ENCODE measurements at places on chromosomes 6 and 20. TPM values are rescaled to one million over a fixed set of nuclear protein-coding genes. Genes with fewer than 3 reads are reported as not detected.

Gene SLC35B3
- total RNA-seq, result 14.1 TPM

Gene GFRAL
- total RNA-seq, result not detected

Gene CST5
- not detected for total RNA-seq

Gene FAM162B
- 9.7 TPM for total RNA-seq

Gene GSTA3
- total RNA-seq, result not detected

Gene ANKRD66
- not detected for total RNA-seq

Gene VARS2
- 14.0 TPM for total RNA-seq

Gene ADAM33
- total RNA-seq, result 28.5 TPM

Gene HBS1L
- 44.3 TPM for total RNA-seq

Gene SRSF12
- not detected for total RNA-seq

Gene PRND
- total RNA-seq, result not detected

- DNase-seq, result no peak
Measured at GRCh38 chr6:14502551-14502950, 385.0 kb downstream of the CD83 start.

DNA sequence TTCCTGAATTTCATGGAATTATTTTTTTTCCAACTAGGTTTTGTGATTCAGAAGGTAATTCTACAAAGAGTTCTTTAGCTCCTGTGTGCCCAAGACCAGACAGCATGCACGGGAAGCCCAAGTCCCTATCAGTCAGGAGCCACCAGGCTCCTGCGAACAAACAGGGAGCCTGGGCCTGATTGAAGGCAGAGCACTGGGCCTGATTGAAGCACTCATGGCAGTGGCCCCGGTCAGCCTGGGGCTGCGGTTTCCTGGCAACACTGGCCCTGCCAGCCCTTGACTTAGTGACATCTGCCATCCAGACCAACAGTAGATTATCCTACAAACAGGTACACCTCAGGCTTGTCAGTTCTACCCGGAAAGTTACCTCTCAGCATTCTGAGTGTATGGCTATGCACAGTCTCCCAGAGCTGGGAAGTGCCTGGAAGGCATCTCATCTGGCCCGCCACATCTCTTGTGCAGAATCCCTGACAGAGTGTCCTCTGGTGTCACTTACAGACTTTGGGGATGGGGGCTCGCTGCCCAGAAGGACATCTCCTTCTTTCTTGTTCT is 133.8 kb downstream of the VEGFA start:
- no peak for DNase-seq

DNA sequence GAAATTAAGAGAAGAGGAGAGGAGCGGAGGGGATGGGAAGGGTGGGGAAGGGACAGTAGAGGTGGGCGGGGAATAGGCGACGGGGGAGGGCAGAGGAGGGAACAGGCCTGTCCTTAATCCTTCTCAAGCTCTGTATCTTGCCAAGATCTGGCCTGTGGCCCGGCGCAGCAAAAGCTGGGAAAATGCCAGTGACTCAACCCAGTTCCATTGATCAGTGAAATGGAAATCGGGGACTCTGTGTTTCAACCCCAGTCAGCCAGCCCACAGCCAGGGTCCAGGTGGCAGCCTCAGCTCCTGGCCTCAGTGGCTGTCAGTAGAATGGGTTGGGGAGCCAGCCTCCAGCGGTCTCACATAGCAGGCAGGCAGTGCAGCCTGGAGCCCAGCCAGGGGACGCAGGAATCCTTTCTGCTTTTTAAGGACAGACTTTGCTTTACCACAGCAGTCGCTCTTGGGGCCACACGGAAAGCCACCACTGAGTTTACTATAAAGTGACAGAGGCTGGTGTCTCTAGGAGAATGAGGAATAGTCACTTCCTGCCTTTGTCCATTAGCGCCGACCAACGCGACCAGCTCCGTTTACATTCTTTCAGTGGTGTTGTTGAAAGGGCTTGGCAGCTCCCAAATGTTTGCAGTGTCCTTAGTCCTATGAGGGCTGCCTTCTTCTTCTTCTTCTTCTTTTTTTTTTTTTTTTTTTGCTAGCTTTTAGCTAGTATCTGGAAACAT is 128.0 kb downstream of the RIN2 start:
- no peak for DNase-seq

GRCh38 chr6:55011034-55011433 is 163.3 kb upstream of the HCRTR2 start:
- DNase-seq, result no peak

DNA sequence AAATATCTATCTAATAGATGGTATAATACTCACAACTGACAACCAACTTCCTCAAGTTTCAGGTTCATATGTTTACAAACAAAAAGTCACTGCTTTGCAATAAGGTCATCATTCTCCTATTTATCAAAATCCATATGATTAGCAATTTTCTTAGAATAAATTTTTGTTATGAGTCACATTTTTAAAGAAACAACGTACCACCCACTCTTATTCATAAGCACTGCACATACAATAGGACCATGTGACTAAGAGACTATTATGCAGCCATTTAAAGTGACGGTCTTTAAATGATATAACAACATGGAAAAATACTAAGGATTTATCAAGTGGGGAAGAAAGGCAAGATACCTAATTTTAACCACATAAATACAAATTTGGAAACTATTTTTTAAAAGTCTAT is 40.0 kb downstream of the REPS1 start:
- no peak for DNase-seq

DNA sequence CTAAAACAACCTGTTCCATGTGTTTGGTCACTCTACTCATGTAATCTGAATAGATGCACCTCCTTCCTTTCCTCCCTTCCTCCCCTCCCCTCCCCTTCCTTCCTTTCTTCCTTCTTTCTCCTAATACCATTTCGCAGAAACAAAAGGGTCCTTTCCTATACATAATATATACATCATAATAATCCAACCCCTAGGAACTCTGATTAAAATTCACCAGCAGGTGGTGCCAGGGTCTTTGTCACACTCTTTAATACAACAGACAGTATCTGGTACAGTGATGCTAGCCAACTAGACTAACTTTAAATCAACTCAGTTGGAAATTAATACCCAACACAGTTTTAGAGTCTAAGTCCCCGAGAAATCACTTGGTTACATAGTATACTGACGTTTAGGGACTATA is 181.2 kb upstream of the SHLD1 start:
- DNase-seq, result no peak

DNA sequence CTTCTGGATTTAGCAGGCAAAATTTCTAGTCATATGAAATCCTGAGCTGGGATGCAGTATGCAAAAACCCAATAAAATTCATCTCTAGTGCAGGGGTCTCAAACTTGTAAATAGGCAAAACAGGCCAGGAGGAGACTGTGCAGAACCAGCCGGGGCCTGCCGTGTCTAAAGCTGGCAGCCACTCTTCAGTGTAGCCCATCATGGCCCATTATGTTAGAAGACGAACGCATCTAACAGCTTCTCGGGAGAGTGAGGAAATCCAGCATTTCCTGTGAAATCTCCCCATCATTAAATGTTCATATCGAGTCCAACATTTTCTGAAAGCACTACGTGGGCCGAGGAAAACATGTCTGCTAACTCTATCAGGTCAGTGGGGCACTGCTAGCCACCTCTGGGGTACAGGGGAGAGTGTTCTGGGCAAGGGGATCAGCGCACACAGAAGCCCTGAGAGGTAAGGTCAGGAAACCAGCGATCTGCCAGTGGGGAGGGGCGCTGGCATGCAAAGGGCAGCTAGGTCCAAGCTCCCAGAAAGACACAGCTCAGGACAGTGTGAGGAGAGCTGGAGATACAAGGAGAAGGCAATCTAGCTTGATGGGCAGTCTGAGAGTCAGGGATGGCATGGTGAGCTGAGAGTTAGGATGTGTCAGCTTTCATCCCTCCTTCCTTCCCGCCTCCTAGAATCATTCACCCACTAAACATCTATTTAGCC is 144.2 kb downstream of the PREX1 start:
- DNase-seq, result no peak

GRCh38 chr6:21198032-21198640 is 395.4 kb upstream of the SOX4 start:
- DNase-seq, result no peak

GRCh38 chr6:85016726-85017125 is 252.3 kb upstream of the TBX18 start:
- no peak for DNase-seq

GRCh38 chr6:10414756-10415616 is at the start of gene TFAP2A:
Gene TFAP2A (minus strand): TSS chr6:10415074. CDS start chr6:10414991, 83 bp downstream.
- DNase-seq, result no peak

DNA sequence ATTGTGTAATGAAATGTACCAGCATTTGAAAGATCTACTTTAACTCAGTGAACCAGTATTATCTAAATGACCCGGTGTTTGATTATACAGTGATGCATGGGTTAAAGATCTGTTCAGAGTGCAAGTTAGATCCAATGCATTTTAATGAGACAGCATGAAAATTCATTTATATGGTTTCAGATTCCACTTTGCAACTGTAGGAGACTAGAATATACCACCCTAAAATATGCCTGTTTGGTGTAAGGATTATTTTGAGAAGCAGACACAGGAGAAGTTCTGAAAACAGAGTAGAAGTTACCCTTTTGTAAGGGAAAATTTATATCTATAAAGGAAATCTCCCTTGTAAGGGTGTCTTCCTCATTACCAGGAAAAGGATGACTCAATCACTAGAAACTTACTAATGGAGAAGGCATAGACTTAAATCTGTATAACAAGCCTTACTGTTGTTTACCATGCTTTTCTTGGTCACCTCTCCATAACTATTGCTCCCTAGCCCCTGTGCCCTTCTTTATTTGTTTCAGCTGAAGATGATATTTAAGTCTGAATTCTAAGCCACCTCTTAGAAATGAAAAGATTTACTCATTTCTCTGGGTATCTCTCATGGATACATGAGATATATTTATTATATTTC is 105.4 kb downstream of the NCOA3 start:
- DNase-seq, result no peak

- DNase-seq, result no peak
Measured at GRCh38 chr20:400454-401275, 7.4 kb upstream of the RBCK1 start.

- DNase-seq, result no peak
Measured at GRCh38 chr6:106973836-106974335, 643 bp downstream of the CD24 start.

DNA sequence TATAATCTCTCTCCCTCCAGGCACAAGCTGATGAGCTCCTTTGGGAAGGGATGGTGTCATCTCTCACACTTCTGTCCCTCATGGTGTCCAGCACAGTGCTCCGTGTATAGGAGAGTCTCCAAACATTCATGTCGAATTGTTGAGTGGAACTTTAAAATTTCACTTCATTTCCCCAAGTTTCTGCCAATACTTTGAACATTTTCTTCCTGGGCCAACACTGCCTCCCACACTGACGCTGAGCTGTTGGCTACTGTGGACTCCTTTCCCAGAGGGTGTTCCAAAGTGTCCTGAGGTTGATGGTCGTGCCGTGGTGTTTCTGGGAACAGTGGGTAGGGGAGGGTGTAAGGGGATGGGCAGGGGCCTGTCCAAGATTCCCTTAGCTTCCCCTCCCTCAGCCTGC is 122.7 kb downstream of the TIAM2 start:
- DNase-seq, result no peak

GRCh38 chr20:10735195-10735949 is 61.6 kb upstream of the JAG1 start:
- DNase-seq, result no peak

DNA sequence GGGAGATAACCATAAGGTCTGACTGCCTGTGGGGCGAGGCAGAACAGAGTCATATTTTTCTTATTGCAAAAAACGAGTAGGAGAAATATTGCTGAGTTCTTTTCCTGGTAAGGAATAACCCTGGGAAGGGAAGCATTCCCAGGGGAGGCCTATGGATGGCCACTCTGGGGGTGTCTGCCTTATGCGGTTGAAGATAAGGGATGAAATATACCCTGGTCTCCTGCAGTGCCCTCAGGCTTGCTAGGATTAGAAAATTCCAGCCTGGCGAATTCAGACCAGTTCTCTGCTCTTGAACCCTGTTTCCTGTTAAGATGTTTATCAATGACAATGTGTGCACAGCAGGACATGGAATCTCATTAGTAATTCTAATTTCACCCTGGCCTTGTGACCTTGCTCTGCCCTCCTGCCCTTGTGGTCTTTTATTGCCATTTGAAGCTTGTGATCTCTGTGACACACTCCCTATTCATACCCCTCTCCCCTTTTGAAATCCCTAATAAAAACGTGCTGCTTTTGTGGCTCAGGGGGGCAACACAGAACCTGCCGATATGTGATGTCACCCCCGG is 491.1 kb upstream of the EYS start:
- no peak for DNase-seq

DNA sequence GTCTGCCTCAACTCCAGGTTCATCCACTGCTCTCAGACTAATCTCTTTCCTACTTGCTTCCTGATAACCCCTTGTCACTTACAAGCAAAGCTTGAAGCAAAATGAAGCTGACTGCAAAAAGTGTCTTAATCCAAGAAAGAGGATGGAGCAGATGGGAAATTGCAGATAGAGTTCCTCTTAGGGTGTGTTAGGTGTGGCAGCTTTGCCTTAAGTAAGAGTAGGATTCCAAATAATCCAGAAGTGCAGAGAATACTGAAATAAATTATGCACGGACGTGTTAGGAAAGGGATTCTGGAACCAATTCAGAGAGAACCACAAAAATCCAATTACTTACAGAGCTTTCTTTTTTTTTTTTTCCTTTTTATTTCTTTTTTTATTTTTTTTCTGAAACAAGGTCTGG is 6.1 kb upstream of the RPL7L1 start:
- no peak for DNase-seq

DNA sequence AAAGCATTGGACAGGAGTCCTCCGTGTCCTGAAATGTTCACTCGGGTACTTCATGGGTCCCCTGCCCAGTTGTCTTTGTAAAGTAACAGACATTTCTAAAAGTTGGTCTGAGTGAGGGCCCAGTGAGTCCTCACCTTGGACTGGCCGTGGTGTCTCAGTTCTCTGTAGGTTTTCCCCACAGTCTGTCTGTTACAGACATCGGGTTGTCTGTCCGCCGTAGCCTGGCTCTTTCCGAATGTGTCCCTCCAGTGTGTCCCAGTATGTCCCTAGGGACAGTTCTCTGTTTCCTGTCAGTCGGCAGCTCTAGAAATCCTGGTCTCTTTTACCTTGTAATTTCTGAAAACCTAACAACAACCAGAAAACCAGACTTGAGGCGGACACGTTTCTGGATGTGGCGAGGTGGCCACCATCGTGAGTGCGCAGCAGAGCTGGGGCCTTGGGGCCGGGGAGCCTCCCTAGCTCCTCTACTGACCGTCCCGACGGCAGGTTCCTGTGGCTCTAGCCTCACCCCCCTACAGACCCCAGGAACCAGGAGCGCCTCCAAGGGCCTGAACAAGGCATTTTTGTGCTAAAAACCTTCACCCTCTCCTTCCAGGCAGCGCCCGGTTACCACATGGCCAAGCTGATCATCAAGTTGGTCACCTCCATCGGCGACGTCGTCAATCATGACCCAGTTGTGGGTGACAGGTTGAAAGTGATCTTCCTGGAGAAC is 42.2 kb downstream of the PYGB start:
- DNase-seq, result no peak

DNA sequence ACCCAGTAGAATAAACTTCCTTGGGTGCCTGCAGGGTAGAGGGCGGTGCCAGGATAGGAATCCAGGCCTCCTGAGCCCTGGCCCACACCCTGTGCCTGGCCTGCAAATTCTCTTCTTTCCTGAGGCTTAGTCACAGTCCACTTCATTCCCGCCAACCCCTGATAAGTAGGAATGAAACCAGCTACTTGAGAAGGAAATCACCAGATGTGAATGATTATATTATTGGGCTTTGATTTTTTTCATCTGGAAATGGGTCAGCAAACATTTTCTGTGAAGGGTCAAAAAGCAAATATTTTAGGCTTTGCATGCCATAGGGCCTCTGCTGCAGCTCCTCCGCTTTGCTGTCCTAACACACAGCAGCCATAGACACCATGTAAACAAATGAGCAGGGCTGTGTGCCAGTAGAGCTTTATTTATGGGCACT is 50.2 kb downstream of the STK35 start:
- DNase-seq, result no peak

GRCh38 chr20:37943033-37943432 is 40.1 kb downstream of the VSTM2L start:
- DNase-seq, result no peak

All from omental fat pad (tissue), 4 donors.